ENCODE measurements at places on chromosomes 12 and 14.

DNA sequence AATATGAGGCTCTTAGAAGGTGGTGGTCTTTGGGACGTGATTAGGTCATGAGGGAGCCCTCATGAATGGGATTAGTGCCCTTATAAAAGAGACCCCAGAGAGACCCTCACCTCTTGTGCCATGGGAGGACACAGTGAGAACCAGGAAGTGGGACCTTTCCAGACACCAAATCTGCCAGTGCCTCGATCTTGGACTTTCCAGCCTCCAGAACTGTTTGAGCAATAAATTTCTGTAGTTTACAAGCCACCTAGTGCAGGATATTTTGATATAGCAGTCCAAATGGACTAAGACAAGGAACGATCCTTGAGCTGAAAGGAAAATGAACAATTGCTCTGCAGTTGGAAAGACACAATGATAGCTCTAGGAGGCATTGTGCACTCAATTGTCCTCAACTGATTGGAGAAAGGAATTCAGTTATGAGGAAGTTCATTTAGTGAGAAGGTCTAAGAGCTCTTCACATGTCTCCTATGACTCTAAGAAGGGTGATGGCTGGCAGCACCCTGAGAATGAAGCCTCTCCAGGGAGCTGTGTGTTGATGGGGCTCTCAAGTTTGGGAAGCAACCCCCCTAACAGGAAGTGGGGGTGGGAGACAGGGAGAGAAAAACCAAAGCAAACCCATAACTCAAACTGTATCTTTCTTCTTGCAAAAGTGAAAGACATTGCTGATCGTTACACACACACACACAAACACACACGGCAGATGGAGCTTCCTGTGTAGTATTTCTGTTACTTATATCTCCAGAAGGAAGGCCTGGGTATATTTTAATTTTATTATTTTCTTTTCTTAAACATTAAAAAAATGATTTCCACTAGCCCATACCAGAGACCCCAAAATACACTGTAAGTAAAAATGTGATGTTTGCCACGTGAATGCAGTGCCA is 21.0 kb downstream of the CHST11 start:
- DNase-seq, result no peak

DNA sequence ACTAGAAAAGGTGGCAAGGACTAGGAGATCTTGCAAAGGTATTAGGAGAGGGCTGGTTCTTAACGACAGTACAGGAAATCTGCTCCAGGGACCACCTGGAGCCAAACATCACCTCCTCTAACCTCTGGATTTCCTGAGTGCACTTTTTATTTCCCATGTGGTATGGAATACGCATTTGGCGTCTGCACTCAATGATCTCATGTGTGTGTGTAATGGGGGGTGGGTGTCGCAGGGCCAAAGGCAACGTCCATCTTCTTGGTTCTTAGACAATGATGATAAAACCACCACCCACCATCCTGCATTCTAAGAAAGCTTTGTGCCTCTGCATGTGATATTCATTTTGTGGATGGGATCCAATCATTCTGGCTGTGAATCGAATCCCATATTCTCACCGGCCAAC is 68.8 kb downstream of the CLMN start:
- DNase-seq, result no peak

GRCh38 chr14:24659916-24660570 is 26.1 kb upstream of the GZMB start:
- no peak for DNase-seq

DNA sequence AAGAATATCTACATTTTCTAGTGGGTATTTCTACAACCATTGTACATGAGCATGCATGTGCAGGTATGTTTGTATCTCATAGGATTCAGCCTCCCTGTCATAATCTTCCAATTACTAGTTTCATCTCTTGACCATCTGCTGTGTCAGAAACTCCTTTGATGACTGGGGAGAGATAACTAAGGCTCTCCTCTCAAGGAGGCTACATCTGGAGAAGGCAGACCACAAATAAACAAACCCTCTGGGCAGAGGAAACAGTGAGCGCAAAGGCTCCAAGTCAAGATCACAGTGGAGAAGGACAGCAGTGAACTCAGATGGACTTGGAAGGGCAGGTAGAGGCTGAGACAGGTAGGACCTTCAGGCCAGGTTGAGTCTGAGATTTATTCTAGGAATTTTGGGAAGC is 166.4 kb downstream of the PELI2 start:
- no peak for DNase-seq

DNA sequence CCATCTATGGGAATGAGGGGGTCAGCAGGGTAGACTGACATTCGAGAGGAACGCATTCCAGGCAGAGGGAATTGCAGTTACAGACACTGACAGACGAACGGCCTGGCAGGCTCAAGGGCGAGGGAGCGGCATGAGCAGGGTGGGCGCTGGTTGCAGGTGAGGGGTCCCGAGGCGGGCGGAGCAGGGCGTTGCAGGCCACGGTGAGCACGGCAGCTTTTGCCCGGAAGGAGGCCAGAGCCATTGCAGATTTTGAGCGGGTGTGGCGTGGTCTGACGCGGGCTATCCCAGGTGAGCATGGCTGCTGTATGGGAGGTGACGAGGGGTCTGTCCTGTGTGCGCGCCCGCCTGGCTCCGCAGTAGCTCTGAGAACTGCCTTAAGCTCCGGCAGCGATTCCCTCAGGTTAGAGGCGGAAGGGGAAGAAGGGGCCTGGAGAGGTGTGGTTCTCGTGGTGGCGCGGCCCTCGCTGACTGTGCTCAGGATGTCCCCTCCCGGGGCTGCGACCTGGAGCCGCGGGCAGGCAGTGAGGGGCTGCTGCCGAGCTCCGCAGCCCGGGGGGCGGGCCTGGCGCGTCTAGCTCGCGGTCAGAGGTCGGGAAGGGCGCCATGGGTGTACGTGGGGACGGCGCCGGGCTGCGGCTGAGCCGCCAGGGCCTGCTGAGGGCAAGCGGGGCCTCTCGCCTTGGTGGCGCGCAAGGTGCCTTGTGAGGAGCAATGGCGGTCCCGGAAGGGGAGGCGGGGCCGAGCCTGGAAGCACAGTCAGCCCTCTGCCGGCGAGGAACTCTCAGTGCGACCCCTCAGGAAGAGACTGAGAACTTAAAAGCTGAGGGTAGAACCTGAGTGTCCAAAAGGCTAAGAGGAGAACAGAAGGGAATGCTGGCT is 177.1 kb downstream of the CACNA1C start:
- no peak for DNase-seq

- DNase-seq, result no peak
Observed at GRCh38 chr14:57008534-57008933, 198.3 kb upstream of the OTX2 start.

DNA sequence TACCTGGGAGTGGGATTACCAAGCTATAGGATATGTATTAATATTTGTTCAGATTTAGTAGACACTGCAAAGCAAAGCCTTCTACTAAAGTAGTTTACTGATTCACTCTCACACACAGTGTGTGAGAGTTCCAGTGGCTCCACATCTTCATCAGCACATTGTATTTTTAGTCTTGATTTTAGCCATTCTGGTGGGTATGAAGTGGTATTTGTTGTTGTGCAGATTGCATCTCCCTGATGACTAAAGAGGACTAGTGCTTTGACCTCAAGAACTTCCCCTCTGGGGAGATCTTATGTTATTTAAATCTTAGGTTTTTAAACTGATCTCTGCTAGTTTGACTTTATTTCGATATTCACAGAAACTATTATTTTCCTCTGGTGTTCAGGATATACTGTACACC is 479.7 kb upstream of the RGS6 start:
- DNase-seq, result no peak

DNA sequence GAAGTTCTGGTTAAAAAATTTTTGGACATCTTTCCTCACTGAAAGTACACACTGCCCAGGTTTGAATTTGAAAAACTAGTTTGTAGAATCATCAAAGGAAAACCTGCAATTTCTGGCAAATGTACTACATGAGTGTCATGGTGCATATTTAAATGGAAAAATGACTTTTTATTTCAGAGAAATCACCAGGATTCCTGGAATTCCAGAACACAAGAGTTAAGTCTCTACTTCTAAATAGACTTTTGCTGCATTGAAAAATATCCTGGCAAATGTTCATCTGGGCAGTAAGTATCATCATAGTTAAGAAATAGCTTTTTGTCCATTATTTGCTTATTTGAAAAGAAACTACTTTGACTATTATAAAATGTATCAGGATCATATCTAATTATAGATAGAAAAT is 275.1 kb downstream of the PRKD1 start:
- DNase-seq, result no peak

- DNase-seq, result no peak
Observed at GRCh38 chr12:75505706-75506312, 5.6 kb downstream of the KRR1 start.

DNA sequence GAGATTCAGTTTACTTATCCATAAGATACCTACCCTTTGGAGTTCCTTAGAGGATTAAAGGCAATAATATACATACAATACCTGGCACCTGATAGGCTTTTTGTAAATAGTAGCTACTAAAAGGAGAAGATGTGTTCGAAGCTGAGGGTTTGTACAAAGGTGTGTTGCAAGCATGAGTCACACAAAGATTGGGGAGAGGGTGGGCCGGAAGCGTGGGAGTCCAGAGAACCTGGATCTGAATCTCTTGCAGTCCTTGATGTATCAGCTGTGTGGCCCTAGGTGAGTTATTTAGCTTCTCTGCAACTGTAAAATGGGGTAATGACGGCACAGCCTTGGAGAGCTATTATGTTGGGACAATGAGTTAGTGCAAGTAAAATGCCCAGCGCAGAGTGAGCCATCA is 61.6 kb upstream of the PSMC1 start:
- DNase-seq, result no peak

GRCh38 chr12:82968631-82969367 is 282.1 kb downstream of the TMTC2 start:
- no peak for DNase-seq

DNA sequence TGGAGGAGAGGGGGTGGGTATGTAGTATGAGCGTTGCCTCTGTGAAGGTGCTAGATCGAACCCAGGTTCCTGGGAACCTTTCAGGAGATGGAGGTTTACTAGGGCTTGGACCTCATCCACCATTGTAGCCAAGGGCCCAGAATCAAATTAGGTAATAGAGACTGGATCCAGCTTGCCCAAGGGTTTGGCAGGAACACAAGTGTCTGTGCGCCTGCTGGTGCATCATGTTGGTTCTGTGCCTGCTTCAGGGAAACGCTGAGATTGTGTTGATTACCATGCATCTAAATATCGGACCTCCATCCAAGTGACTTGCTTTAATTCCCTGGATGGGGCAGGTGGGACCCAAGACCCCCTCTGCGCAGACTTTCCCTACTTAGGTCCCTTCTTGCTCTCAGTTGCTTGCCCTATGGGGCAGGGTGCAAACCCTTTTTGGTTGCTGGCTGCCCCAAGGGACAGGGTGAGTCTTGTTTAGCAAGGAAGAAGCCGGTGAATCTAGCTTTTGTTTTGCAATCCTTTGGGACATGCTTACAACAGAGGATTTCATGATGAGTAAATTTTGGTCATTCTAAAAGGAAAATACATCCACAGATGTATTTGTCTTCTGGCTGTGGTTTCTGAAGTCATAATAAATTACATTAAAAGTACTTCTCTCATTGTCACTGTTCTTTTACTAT is 189.8 kb upstream of the PRICKLE1 start:
- DNase-seq, result no peak

- no peak for DNase-seq
Observed at GRCh38 chr12:51863933-51864832, 15.7 kb upstream of the FIGNL2 start.

- peak; percentile 57 for DNase-seq
Observed at GRCh38 chr14:50520947-50521815, 11.2 kb downstream of the MAP4K5 start.

DNA sequence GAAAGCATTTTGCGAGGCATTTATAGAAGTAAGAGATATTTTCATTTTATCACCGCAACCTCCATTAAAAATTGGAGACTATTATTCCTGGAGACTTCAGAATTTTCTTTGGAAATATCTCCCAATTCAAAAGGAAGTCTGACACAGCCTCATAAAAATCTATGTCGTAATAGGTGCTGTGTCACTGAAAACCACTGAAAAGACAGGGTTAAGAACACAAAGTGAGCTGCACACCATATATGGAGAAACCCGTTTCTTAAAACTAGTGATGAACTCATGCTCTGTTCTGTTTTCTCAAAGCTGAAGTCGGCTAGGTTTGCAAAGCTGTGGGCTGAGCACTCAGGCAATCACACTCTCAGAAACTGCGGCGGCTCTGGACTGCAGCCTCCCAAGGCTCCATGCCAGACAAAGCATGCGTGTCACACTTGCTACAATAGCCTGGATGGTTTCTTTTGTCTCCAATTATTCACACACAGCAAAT is at the start of gene GLIPR1:
Gene GLIPR1 (plus strand): TSS at position 287 of the 481 bp plus-strand sequence. CDS start 126 bp downstream, at position 413.
- DNase-seq, result peak; percentile 48

- DNase-seq, result peak; percentile 71
Observed at GRCh38 chr12:19799216-19799615, 359.9 kb downstream of the AEBP2 start.

DNA sequence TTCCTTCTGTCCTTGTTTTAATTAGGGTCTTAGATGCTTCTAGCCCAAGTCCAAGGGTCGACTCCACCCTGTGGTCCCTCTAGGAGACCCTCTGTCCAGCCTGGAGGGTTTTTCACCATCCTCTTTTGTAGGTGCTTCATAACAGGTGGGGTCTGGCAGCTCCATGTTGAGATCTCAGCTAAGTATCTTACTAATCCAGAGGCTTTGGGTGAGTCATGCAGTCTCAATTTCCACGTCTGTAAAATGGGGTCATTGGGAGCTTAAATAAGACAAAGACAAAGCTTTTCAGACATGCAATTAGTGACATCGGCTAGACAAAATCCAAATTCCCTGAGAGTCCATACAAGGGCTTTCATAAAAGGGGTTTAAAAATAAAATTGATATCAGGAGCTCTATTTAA is 3.2 kb downstream of the HSPB8 start:
- DNase-seq, result no peak

DNA sequence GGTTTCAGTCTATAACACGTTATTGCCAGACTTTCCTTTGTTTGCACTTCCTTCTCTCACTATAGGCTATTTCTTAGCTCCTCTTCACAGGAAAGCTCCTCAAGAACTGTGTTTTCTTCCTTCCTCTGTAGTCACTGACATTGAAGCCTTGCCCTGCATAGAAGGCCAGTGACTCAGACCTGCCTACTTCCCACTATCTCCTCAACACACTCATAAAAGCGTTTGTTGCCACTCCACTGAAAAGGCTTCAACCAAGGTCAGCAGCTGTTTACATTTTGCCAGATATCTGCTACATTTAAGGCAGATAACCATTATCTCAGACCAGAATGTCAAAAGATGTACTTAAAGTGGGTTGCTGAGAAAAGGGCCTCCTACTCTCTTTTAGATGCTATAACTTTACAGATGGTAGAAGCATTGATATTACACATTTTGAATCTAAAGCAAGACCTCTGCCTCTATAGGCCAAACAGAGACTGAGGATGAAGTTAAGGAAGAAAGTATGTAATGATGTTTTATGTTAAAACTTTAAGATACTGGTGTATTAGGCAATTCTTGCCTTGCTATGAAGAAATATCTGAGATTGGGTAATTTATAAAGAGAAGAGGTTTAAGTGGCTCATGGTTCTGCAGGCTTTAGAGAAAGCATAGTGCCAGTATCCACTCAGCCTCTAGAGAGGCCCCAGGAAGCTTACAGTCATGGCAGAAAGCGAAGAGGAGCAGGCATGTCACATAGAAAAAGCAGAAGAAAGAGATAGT is 233.3 kb upstream of the FLRT2 start:
- DNase-seq, result no peak

GRCh38 chr12:20368651-20369304 is 441 bp downstream of the PDE3A start:
- peak; percentile 12 for DNase-seq

GRCh38 chr14:94132285-94132887 is 3.0 kb upstream of the IFI27L2 start:
- peak; percentile 34 for DNase-seq
